ENCODE measurements at places on chromosomes 12 and 14. TPM values are rescaled to one million over a fixed set of nuclear protein-coding genes. Genes with fewer than 3 reads are reported as not detected.

DNA sequence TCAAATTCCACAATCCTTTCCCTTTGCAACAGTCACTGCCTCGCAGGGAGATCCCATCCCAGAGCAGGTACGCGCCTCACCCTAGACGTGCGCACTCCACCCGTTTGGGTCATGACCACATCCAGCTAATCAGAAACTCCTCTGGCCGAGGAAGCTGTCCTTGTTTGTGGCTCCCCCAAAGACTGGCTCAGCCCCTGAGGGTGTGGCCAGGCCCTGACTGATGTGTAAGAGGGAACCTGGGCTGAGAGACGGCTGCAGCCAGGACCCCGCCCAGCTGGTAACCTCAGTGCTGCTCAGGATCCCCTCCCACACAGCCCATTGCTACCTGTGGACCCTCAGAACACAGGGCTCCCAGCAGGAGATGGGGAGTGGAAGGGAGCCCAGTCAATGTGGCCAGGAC is 183.2 kb upstream of the SFSWAP start:
- H3K4me1 ChIP-seq, result no peaks in the 10 kb centered on the region
- no peak for DNase-seq
- no peak overlapping the region for H3K27ac ChIP-seq
- H3K27me3 ChIP-seq, result peaks cover 12% of the 10 kb centered on the region
- H3K36me3 ChIP-seq, result no peaks in the 10 kb centered on the region
- H3K4me3 ChIP-seq, result no peak overlapping the region

DNA sequence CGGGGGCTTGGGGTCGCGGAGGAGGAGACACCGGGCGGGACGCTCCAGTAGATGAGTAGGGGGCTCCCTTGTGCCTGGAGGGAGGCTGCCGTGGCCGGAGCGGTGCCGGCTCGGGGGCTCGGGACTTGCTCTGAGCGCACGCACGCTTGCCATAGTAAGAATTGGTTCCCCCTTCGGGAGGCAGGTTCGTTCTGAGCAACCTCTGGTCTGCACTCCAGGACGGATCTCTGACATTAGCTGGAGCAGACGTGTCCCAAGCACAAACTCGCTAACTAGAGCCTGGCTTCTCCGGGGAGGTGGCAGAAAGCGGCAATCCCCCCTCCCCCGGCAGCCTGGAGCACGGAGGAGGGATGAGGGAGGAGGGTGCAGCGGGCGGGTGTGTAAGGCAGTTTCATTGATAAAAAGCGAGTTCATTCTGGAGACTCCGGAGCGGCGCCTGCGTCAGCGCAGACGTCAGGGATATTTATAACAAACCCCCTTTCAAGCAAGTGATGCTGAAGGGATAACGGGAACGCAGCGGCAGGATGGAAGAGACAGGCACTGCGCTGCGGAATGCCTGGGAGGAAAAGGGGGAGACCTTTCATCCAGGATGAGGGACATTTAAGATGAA is 630 bp downstream of the FOS start:
- H3K4me3 ChIP-seq, result peak overlapping the region; percentile 79
- peaks cover 19% of the 10 kb centered on the region for H3K36me3 ChIP-seq
- peak overlapping the region; percentile 99 for H3K27ac ChIP-seq
- H3K4me1 ChIP-seq, result peaks cover 45% of the 10 kb centered on the region
- no peak for DNase-seq
- no peaks in the 10 kb centered on the region for H3K27me3 ChIP-seq

DNA sequence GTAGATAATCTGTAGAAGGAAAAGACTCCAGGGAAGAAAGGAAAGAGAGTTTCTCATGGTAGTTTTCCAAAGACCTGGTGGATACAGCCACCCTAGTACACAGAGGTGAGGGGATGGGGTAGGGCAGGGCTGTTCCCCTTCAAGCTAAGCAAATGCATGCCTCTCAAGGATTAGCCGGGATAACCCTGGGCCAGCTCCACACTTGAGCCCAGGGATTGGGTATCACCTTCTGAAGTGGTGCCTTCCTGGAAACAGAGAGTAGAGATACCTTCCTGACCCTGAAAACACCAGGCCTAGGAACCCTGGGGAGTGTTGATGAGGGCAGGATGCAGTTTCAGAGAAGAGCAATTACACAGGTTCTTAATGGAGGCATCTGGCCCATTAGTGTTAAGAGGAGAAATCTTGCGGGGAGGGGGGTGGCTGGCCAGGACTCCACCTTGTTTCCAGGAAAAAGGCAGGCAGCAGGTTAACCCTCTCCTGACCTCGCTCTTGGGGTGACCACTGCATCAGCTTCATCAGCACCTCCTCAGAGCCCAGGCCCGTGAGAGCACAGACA is 106.9 kb upstream of the TMEM233 start:
- no peaks in the 10 kb centered on the region for H3K4me1 ChIP-seq
- no peak overlapping the region for H3K27ac ChIP-seq
- no peaks in the 10 kb centered on the region for H3K36me3 ChIP-seq
- no peak overlapping the region for H3K4me3 ChIP-seq

Gene CCDC197
- not detected for total RNA-seq

Gene ACVRL1
- 0.36 TPM for total RNA-seq

DNA sequence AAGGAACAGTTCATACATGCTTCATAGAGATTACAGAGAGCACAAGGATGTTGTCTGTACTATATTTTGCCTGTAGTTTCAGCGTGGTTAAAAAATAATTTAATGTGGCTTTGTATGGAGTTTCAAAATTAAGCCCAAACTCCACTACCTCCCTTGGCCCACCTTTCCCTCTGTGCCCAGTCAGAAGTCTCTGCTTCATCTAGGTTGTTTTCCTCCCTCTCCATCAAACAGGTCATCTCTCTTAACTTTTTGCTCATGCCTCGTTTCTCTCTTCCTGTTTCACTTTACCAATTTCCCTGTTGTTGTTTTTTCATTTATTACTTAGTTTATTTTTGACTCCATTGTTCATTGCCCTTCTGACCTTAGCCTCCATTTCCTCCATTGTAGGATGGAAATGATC is 94.9 kb upstream of the NEDD1 start:
- H3K36me3 ChIP-seq, result no peaks in the 10 kb centered on the region
- DNase-seq, result no peak
- H3K27ac ChIP-seq, result no peak overlapping the region

DNA sequence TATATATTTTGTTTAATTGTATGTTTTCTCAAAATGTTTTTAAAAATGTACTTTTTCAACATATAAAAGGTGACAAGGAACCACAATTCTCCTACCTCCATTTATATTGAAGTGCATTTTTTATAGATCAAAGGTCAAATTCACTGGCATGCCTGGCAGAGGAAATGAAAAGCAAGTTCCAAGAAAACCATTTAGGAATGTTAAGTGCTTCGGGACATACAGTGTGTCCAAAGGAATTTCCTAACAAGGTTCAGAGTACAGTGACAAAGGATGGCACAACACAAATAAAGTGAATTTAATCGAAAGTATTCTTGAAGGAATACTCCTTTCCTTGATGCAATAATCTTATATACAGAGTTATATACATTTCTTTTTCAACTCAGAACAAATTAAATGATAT is 242.3 kb downstream of the CCER1 start:
- no peaks in the 10 kb centered on the region for H3K36me3 ChIP-seq
- H3K27ac ChIP-seq, result peak overlapping the region; percentile 51
- H3K4me3 ChIP-seq, result no peak overlapping the region
- no peak for DNase-seq
- H3K27me3 ChIP-seq, result no peaks in the 10 kb centered on the region

- no peaks in the 10 kb centered on the region for H3K36me3 ChIP-seq
- no peak for DNase-seq
- no peak overlapping the region for H3K4me3 ChIP-seq
- H3K27me3 ChIP-seq, result peaks cover 37% of the 10 kb centered on the region
- no peak overlapping the region for H3K27ac ChIP-seq
Observed at GRCh38 chr14:93936926-93937325, 9.8 kb downstream of the FAM181A start.

DNA sequence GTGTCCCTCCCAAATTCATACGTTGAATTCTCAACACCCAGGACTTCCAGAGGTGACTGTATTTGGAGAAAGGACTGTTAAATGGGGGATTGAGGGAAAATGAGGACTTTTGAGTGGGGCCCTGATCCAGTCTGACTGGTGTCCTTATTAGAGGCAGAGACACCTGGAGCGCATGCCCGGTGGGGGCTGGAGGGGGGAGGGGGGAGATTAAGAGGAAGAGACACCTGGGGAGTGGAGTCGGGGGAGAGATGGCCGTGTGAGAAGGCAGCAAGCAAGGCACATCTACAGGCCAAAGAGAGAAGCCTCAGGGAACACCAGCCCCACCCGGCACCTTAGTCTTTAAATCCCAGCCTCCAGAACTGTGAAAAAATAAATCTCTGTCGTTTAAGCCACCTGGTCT is 209.7 kb downstream of the SLC41A2 start:
- DNase-seq, result no peak
- H3K4me3 ChIP-seq, result no peak overlapping the region
- no peak overlapping the region for H3K27ac ChIP-seq

- no peak for DNase-seq
- peaks cover 59% of the 10 kb centered on the region for H3K4me1 ChIP-seq
Observed at GRCh38 chr12:27572486-27573255, 48.7 kb downstream of the PPFIBP1 start.

DNA sequence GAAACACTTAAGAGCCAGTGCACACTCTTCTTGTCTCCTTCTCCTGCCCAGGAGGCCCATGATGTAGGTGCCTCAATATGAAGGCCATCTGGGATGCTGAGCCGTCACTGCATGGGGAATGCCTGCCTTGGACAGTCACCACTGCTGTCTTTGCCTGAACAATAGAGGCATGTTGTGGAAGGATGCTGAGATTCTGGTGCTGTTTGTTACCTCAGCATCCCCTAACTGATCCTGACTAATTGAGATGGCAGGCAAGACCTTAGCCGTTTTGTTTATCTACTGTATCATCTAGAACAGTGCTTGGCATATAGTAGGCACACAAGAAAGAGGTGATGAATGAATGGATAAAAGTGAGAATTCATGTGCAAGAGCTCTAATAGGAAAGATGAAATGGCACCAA is 253.5 kb downstream of the GLT1D1 start:
- no peak overlapping the region for H3K4me3 ChIP-seq
- DNase-seq, result no peak
- H3K27me3 ChIP-seq, result no peaks in the 10 kb centered on the region
- no peak overlapping the region for H3K27ac ChIP-seq
- no peaks in the 10 kb centered on the region for H3K4me1 ChIP-seq

- peak overlapping the region; percentile 100 for H3K4me3 ChIP-seq
- H3K36me3 ChIP-seq, result peaks cover 13% of the 10 kb centered on the region
- DNase-seq, result no peak
- H3K27me3 ChIP-seq, result no peaks in the 10 kb centered on the region
- H3K4me1 ChIP-seq, result peaks cover 44% of the 10 kb centered on the region
- H3K27ac ChIP-seq, result peak overlapping the region; percentile 99
Observed at GRCh38 chr14:94081386-94081820, 293 bp downstream of the IFI27L1 start.

GRCh38 chr12:99386907-99387306 is 260.6 kb upstream of the GARIN6 start:
- no peak for DNase-seq
- H3K4me1 ChIP-seq, result no peaks in the 10 kb centered on the region
- peaks cover 7% of the 10 kb centered on the region for H3K27me3 ChIP-seq
- H3K27ac ChIP-seq, result no peak overlapping the region
- H3K4me3 ChIP-seq, result no peak overlapping the region

DNA sequence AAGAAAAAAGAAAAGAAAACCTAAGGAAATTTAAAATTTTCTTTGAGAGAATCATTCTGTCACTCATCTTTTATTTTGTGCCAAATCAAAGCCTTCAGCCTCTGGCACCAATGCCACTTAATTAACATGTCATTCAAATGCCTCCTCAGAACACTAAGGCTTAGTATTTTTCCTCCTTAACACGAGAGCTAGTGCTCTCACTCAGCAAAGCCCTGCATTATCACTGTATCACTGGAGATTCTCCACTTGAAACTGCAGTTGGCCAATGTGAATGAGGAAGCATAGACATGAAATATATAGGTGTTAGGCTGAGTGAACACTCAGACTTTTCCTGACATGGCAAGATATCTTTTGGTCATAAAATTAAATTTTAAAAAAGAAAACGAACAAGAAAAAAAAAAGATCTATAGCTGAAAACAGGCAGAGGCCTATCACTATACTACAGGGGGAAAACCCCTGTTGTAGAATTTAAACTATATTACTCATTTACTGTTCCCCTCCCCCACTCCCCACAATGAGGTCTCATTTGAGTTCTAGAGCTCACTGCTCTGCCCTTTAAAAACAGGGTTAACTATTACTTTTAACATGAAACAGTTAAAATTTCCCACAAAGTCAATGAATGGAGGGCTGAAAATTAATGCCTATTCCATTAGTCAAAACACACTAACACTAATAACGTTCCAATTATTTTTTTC is 5.1 kb downstream of the MBIP start:
- peaks cover 9% of the 10 kb centered on the region for H3K36me3 ChIP-seq
- H3K27me3 ChIP-seq, result no peaks in the 10 kb centered on the region
- H3K4me3 ChIP-seq, result no peak overlapping the region
- no peak for DNase-seq
- no peak overlapping the region for H3K27ac ChIP-seq

DNA sequence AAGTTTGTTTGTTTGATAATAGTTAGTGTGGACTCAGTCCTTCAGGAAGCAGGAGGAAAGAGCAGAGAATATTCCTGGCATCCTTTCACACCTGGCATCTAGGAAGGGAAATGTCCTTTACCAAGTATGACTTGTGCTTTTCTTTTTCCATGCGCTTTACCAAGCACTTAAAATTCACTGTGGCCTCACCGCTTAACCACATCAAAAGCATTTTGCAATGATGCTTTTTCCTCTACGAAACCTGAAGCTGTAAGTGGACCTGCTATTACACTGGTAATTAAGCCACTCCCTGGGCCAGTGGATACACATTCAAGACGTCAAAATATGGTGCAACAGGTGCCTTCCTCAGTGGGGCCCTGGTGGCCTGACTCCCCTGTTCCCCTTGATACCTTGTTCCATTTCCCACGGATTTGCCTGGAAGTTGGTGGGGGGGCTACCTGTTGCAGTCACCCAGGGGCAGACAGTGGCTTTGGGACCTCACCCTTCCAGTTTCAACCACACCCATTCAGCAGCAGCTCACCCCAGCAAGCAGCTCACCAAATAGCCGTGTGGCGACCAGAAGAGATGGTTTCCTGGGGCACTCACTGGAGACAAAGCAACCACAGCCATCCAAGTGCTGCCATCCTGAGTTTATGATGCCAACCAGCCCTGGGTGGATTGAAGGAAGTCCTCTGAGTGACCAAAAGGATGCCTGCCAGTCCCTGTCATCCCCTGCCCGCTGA is 14.2 kb upstream of the FZD10 start:
- H3K4me3 ChIP-seq, result no peak overlapping the region
- no peak for DNase-seq
- H3K27me3 ChIP-seq, result peaks cover 71% of the 10 kb centered on the region
- no peaks in the 10 kb centered on the region for H3K4me1 ChIP-seq
- H3K27ac ChIP-seq, result no peak overlapping the region
- peaks cover 2% of the 10 kb centered on the region for H3K36me3 ChIP-seq

Measured in chondrocyte (in vitro differentiated cells).